H1 (cell line): ENCODE measurements at places on chromosomes 11 and 22. TPM values are rescaled to one million over a fixed set of nuclear protein-coding genes. Genes with fewer than 3 reads are reported as not detected.

The APOBEC3F gene
- polyA plus RNA-seq: 4.0 and 5.5 TPM in 2 replicates

DNA sequence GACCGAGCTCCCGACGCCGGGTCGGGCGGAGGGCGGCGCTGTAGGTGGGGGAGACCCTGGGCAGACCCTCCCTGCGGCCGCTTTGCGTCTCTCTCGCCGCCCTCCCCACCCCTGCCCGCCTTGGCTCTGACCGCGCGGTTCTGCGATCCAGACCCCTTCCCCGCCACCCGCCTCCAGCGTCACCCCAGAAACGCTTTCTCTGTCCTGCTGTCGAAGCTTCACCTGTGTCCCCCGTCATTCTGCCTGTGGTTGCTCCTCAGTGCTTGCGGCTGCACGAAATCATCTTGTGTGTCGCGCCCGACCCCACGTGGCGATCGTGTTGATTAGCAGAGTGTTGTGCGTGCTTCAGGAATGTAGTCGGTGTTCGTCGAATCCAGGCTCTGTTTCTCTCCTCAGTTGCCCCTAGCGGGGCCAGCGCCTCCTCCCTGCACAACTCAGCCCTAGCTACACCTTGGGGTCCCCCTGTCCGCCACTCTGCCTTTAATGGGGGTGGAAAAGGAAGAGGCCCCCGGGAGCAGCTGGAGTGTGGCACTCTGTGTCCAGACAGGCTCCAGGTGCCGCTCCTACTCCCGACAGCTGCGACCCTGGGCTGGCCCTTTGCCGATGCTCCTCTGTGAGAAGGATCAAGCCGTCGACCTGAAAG, 851 bp downstream of the PTDSS2 start:
- H3K27ac ChIP-seq: no peak overlapping the region
- peak overlapping the region; percentile 76 for H3K4me3 ChIP-seq
- H3K4me1 ChIP-seq: peaks cover 9% of the 10 kb centered on the region
- no peaks in the 10 kb centered on the region for H3K27me3 ChIP-seq

The KRTAP5-10 gene
- polyA plus RNA-seq: 0.11 and 0.12 TPM in 2 replicates

- H3K4me1 ChIP-seq: no peaks in the 10 kb centered on the region
- peaks cover 63% of the 10 kb centered on the region for H3K27me3 ChIP-seq
- DNase-seq: no peak
- H3K36me3 ChIP-seq: no peaks in the 10 kb centered on the region
- no peak overlapping the region for H3K27ac ChIP-seq
Observed at GRCh38 chr22:39247361-39247760, 2.6 kb upstream of the PDGFB start.

GRCh38 chr11:3092603-3093141, 35.4 kb upstream of the CARS1 start:
- no peaks in the 10 kb centered on the region for H3K4me1 ChIP-seq
- H3K36me3 ChIP-seq: no peaks in the 10 kb centered on the region
- H3K27me3 ChIP-seq: no peaks in the 10 kb centered on the region
- DNase-seq: no peak

DNA sequence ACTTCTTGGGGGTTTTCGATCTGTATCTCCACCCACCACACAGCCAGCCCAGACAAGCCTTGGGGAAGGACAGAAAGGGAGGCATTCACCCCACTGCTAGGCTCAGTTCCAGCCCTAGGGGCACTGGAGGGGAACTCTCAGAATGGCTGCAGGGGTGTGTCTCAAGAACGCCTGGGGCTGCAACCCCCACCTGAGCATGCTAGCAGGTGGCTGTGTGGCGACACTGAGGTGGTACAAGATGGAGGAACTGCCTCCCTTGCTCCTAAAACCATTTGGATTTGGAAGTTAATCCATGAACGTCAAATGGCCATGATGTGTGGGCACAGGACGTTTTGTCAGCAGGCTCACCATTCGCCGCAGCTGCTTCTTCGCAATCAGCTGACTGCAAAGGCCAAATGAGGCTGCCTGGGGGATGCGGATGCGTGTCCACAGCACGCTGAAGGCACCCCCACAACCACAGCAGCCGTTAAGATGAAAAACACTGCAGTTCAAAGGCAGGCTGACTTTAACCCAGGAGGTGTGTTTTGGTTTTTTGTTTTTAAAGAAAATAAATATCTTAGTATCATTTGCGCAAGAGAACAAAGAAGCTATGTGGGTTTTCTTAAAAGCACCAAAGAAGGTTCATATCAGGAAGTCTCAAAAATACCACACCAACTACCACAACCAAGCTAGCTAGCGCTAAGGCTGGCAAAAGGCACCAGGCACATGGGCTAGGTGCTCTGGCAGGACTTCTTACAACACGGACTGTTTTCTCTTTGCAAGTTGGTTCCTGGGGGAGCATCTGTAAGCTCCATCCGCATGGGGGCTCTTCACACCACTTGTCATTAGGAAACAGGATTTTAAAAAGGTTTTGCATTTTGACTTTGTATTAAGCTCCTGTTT, 22.2 kb upstream of the NAP1L4 start:
- H3K27ac ChIP-seq: no peak overlapping the region
- DNase-seq: no peak
- H3K4me3 ChIP-seq: no peak overlapping the region
- no peaks in the 10 kb centered on the region for H3K4me1 ChIP-seq

DNA sequence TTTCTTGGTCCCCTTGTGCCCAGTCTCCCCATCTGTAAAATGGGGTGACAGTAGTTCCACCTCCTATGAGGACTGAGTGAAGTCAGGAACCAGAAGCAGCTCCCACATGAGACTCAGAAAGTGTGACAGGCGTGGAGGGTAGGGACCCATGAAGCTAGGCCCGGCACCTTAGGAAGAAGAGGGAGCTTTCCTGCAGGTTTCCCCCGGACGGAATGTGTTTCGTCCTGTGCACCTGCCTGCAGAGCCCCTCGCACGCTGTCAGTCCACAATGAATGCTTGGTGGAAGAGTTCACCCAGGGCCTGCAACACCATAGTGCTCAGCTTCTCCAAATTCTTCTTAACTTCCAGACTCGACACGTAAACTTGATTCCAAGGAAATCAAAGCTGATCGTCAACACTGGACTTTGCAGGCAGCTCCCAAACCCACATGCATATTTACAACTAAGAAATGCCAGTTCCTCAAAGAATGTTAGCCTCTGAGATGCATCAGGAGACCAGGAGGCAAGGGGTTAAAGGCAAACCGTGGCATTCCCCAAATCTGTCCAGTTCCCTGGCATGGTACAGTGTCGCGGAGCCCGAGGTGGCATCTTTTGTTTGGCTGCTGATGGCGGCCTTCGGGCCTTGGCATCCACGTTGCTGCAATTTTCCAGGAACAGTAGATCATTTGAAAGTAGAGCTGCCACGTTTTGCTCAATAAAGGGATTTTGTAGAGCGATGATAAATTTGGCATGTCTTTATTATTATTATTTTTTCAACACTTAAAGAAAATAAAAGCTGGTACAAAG, 15.4 kb downstream of the LRP5 start:
- no peaks in the 10 kb centered on the region for H3K36me3 ChIP-seq
- peaks cover 65% of the 10 kb centered on the region for H3K4me1 ChIP-seq
- no peak for DNase-seq
- no peaks in the 10 kb centered on the region for H3K27me3 ChIP-seq
- no peak overlapping the region; the same call in 1 of the 2 replicates for H3K27ac ChIP-seq

The PCSK7 gene
- polyA plus RNA-seq: 23.4 and 38.8 TPM in 2 replicates

DNA sequence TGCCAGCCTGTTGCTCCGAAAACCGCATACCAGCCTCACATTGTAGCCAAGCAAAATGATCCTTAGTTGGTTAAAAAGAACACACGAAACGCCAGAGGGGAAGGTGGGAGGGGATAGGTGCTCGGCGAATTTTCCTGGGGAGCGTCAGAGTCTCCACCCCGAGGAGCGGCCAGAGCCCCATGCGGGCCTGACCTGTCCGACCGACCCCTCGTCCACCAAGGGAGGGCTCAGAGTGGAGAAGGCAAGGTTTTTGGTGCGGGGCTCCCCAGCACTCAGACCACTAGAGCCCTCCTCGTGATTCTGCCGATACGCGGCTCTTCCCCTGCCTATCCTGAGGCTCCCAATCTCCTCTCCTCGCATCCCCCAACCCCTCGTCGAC, 39.6 kb downstream of the DIXDC1 start:
- no peaks in the 10 kb centered on the region; the same call in none of the 2 replicates for H3K27me3 ChIP-seq
- 0 out of 2 replicates have a peak overlapping the region, but pooled peaks have one; percentile 28 for H3K27ac ChIP-seq
- peak overlapping the region; percentile 82 for H3K4me3 ChIP-seq
- H3K4me1 ChIP-seq: peaks cover 7% of the 10 kb centered on the region
- no peaks in the 10 kb centered on the region for H3K36me3 ChIP-seq
- DNase-seq: no peak

GRCh38 chr11:99148352-99148751, 127.6 kb downstream of the CNTN5 start:
- DNase-seq: no peak
- H3K27me3 ChIP-seq: no peaks in the 10 kb centered on the region
- no peaks in the 10 kb centered on the region for H3K36me3 ChIP-seq
- H3K4me3 ChIP-seq: no peak overlapping the region
- H3K27ac ChIP-seq: no peak overlapping the region
- H3K4me1 ChIP-seq: no peaks in the 10 kb centered on the region

- H3K27ac ChIP-seq: no peak overlapping the region
- H3K27me3 ChIP-seq: no peaks in the 10 kb centered on the region
- no peaks in the 10 kb centered on the region for H3K36me3 ChIP-seq
- DNase-seq: no peak
- no peaks in the 10 kb centered on the region for H3K4me1 ChIP-seq
- H3K4me3 ChIP-seq: no peak overlapping the region
Observed at GRCh38 chr11:71321433-71322191, 69.2 kb upstream of the SHANK2 start.

GRCh38 chr11:75066061-75066460, 30.6 kb downstream of the OR2AT4 start:
- no peaks in the 10 kb centered on the region for H3K27me3 ChIP-seq
- no peaks in the 10 kb centered on the region for H3K36me3 ChIP-seq
- no peaks in the 10 kb centered on the region for H3K4me1 ChIP-seq
- no peak overlapping the region for H3K4me3 ChIP-seq
- H3K27ac ChIP-seq: no peak overlapping the region

DNA sequence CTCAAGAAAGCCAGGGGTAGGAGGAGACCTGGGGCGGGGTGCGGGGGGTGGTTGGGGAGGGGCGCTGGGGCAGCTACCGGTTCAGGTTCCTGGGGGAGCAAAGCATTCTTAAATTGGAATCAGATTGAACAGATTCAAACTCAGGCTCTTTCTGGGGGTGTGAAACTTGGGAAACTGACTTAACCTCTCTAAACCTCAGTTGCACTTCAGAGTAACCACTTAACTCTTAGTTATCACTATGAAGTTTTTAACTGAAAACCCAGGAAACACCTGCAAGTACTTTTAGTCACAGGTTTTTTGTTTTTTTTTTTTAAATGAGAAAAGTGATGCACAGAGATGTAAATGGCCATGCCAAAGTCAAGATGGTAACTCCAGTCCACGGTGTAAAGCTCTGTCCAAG, 72.0 kb downstream of the RCN1 start:
- H3K4me1 ChIP-seq: no peaks in the 10 kb centered on the region
- no peak overlapping the region for H3K27ac ChIP-seq
- DNase-seq: no peak
- H3K36me3 ChIP-seq: no peaks in the 10 kb centered on the region
- no peaks in the 10 kb centered on the region for H3K27me3 ChIP-seq

- H3K27me3 ChIP-seq: no peaks in the 10 kb centered on the region
- H3K4me3 ChIP-seq: no peak overlapping the region
- no peak for DNase-seq
- H3K27ac ChIP-seq: no peak overlapping the region
- H3K4me1 ChIP-seq: no peaks in the 10 kb centered on the region
- H3K36me3 ChIP-seq: peaks cover 27% of the 10 kb centered on the region
Observed at GRCh38 chr11:107504981-107505380, 47.4 kb upstream of the CWF19L2 start.

GRCh38 chr11:22555881-22556280, 69.7 kb downstream of the FANCF start:
- H3K27me3 ChIP-seq: no peaks in the 10 kb centered on the region
- DNase-seq: no peak

GRCh38 chr11:57273448-57274058, 36.5 kb upstream of the APLNR start:
- peaks cover 2% of the 10 kb centered on the region for H3K4me1 ChIP-seq
- no peak overlapping the region for H3K4me3 ChIP-seq
- no peaks in the 10 kb centered on the region for H3K36me3 ChIP-seq
- H3K27ac ChIP-seq: no peak overlapping the region
- peaks cover 2% of the 10 kb centered on the region; the same call in 1 of the 2 replicates for H3K27me3 ChIP-seq

- no peak overlapping the region for H3K4me3 ChIP-seq
- no peaks in the 10 kb centered on the region for H3K36me3 ChIP-seq
- peaks cover 7% of the 10 kb centered on the region; the same call in 1 of the 2 replicates for H3K4me1 ChIP-seq
Observed at GRCh38 chr11:113553915-113554314, 78.7 kb upstream of the DRD2 start.

DNA sequence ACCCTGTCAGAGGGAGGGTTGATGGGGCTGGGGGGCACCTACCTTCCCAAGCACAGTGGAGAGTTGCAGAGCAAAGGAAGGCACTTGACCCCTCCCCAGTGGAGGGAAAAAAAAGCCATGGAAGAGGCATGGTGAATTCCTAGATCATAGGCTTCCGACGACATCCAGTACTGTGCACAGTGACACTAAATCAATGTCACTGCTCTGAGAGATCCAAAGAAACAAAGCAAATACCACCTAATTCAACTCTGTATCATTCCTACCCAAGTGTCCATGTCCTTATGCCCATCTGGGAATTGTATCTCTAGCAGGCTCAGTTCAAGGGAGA, 344.2 kb upstream of the NCAM1 start:
- no peak for DNase-seq
- no peaks in the 10 kb centered on the region for H3K36me3 ChIP-seq
- H3K4me1 ChIP-seq: no peaks in the 10 kb centered on the region; the same call in 1 of the 2 replicates
- no peak overlapping the region for H3K4me3 ChIP-seq
- no peak overlapping the region for H3K27ac ChIP-seq

- peaks cover 26% of the 10 kb centered on the region for H3K36me3 ChIP-seq
- no peak for DNase-seq
- H3K27ac ChIP-seq: peak overlapping the region; percentile 76
Observed at GRCh38 chr11:71447791-71448256, 369 bp downstream of the DHCR7 start.

- H3K4me3 ChIP-seq: no peak overlapping the region
- no peak for DNase-seq
- H3K27me3 ChIP-seq: no peaks in the 10 kb centered on the region
- peaks cover 24% of the 10 kb centered on the region for H3K4me1 ChIP-seq
Observed at GRCh38 chr22:37894939-37895670, 11.0 kb upstream of the MICALL1 start.

The ACTN3 gene
- polyA plus RNA-seq: 36.7 and 46.2 TPM in 2 replicates

GRCh38 chr22:22928666-22929380, 41.2 kb downstream of the IGLL5 start:
- H3K27me3 ChIP-seq: no peaks in the 10 kb centered on the region
- no peaks in the 10 kb centered on the region for H3K4me1 ChIP-seq
- no peak for DNase-seq
- H3K27ac ChIP-seq: no peak overlapping the region
- no peaks in the 10 kb centered on the region for H3K36me3 ChIP-seq

- no peaks in the 10 kb centered on the region for H3K36me3 ChIP-seq
- H3K27me3 ChIP-seq: no peaks in the 10 kb centered on the region
- no peaks in the 10 kb centered on the region for H3K4me1 ChIP-seq
Observed at GRCh38 chr11:22780952-22781593, 48.5 kb downstream of the SVIP start.

The ZNF215 gene
- 4.3 and 6.4 TPM in 2 replicates for polyA plus RNA-seq
